Lung microvascular endothelial cell (primary cell): ENCODE measurements at places on chromosomes 4 and X.
A peak's percentile ranks its signal among the peaks of the same experiment; 100 is the strongest.

DNA sequence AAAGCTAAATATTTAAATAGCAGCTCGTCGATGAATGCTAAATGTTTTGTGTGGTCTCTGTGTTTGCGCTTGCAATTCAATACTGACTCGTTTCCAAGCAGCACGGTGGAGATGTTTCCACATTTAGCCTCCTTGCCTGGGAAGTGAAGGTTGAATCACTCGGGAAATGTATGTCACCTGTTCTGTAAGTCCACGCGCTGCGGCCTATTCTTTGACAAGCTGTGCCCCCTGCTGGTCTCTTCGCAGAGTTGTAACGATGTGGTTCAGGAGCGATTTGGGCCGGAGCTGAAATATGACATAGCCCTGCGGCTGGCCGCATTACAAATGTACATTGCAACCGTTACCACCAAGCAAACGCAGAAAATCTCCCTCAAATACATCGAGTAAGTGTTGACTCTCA, 89.6 kb upstream of the PRPS2 start:
- DNase-seq, result peak; percentile 61

- DNase-seq, result peak; percentile 91
These were observed 48.5 kb downstream of the PRPS1 start for GRCh38 chrX:107676559-107677378.

GRCh38 chrX:2409796-2410195, 91.0 kb downstream of the DHRSX start:
- no peak for DNase-seq

DNA sequence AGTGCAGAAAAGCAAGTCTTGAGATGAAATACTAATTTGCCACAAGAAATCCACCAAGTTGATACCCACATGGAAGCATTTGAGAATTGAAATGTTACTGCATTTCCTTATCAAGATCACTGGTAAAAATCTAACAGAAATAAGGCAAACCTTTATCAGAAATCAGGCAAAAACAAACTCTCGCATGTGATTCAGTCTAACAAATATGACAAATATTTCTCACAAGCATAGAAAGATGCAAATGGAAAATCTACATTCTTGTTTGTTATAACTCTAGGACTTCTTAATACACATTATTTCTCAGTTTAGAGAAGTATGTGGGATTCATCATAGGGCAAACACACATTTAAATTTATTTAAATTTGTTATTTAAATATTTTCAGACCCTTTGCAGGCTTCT, 52.9 kb downstream of the TXK start:
- DNase-seq, result no peak

DNA sequence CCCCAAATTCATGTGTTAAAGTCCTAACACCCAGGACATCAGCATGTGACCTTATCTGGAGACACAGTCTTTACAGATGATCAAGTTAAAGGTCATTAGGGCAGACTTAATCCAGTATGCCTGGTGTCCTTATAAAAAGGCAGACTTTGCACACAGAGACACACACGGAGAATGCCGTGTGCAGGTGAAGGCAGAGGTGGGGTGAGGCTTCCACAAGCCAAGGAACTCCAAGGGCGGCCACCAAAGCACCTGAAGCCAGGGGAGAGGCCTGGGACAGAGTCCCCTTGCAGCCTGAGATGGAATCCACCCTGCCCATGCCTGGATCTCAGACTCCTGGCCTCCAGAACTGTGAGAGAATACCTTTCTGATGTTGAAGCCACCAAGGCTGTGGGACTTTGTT, 26.1 kb upstream of the SORCS2 start:
- no peak for DNase-seq

GRCh38 chrX:116317409-116317808, 119.0 kb upstream of the SLC6A14 start:
- no peak for DNase-seq

DNA sequence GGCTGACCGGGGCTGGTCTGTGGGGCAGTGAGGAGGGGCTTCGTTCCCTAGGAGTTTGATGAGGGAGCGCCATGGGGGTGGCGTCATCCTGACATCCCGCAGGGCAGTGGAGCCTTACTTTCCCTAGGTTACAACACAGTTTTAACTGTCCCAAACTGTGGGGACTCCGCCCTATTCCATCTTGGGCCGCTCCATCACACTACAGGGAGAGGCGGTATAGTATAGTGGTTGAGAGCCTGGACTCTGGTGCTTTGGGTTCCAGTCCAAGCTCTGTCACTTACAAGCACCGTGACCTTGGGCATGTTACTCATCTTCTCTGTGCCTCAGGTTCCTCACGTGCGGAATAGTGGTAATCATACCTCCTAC, 44.2 kb downstream of the ZNF185 start:
- no peak for DNase-seq

- no peak for DNase-seq
These were observed 8.1 kb downstream of the DHRSX start for GRCh38 chrX:2492531-2493218.

GRCh38 chrX:110915570-110915969, 120.0 kb upstream of the CHRDL1 start:
- no peak for DNase-seq

DNA sequence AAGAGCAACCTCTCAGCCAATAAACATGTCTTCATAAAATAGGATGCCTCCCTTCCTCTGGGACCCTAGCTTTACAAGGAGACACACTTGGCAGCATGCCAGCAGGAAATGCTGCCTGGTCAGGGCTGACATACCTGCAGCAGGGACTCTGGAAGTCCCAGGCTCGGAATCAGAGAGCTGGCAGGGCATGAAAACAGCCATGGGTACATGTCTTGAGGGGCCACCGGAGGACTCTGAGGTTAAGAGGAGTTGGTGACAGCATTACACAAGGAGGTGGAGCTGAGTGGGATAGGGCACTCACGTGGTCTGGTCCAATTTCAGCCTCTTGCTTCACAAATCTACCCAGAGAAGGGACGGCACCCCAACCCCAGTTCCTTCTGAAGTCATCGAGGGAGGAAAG, 15.7 kb downstream of the MSX1 start:
- no peak for DNase-seq

GRCh38 chr4:81106150-81106549, 75.6 kb downstream of the BMP3 start:
- no peak for DNase-seq

GRCh38 chr4:78650106-78651024, 98.8 kb downstream of the ANXA3 start:
- peak; percentile 20 for DNase-seq

DNA sequence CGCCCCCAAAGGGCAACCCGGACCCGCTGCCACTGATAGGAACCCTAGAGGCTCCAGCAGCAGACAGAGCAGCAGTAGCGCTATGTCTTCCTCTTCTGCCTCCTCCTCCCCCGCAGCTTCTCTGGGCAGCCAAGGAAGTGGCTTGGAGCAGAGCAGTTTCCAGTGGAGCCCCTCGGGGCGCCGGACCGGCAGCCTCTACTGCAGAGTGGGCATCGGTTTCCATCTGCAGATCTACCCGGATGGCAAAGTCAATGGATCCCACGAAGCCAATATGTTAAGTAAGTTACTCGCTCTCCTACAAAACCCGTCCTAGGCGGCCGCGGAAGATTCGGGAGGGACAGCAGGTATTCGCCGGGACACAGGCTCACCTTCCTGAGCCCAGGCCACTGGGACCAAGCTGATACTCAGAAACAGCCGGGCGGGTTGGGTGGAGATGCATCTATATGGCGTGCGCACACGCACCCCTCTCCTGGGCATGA, 477 bp downstream of the FGF5 start:
- no peak for DNase-seq

DNA sequence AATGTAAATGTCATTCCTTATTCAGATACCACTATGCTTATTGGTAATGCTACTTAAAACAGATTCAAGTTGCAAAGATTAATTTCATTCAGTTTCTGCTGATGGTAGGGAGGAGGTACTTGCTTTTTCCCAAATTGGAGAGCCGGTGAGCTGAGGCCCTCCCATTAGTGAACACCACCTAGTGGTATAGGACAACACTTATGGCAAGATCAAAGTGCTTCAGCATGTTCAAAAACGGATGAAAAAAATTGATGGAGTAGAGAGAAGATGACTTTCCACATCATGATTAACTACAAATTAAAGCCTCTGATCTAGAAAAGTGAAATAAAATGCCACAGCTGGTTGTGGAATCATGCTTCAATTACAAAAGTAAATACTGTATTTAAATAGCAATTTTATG, 112.9 kb downstream of the MBNL3 start:
- DNase-seq, result peak; percentile 0

GRCh38 chrX:153646620-153647373, at the start of gene DUSP9:
DUSP9 (plus strand) TSS chrX:153647203; CDS start chrX:153647954, 751 bp downstream.
- peak; percentile 22 for DNase-seq

DNA sequence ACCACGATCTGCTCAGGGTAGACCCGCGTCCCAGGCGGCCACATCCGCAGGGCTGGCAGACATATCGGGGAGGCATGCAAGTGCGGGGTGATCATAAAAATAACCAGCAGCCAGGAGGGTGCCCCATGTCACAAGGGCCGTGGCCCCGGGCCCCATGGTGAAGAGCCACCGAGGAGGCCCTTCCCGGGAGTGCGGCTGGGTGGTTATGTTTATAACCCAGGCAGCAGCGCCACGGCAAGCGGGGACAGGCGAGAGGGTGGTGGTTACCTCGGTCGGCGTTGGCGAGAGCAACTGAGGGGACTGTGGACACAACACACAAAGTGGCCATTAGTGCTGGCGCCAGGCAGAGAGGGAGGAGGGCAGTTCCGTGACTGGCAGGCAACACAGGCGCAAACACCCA, 92.7 kb upstream of the AFAP1 start:
- DNase-seq, result no peak

DNA sequence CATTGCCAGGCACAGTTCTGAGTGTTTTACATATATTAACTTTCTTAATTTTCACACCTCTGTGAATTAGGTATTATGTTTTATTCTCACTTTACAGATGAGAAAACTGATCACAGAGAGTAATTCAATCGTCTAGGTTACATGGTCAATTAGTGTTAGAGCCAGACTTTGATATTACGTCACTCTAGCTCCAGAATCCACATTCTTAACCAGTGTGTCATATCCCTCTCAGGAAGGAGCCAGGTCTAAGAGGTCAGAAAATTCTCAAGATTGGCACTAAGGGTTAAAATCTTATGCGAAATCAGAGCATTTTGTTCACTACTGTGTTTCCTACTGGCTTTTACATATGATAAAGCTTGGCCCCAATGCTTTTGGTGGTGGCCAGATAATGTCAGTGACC, 7.4 kb downstream of the DMP1 start:
- peak; percentile 89 for DNase-seq

DNA sequence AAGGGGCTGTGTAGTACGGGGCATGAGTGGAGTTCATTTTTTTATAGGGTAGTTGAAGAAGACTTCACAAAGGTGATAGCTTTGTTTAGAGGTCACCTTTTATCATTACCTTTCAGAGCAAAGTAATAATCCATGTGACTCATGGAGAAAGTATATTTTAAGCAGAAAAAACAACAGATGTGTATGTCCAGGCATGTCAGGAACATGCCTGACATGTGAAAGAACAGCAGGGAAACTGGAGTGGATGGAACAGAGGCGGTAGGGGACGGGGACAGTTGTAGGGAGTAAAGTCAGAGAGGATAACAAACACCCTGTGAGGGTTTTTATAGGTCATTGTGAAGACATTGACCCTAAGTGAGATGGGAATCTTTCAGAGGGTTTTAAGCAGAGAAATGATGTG, 107.6 kb downstream of the USP9X start:
- DNase-seq, result no peak

DNA sequence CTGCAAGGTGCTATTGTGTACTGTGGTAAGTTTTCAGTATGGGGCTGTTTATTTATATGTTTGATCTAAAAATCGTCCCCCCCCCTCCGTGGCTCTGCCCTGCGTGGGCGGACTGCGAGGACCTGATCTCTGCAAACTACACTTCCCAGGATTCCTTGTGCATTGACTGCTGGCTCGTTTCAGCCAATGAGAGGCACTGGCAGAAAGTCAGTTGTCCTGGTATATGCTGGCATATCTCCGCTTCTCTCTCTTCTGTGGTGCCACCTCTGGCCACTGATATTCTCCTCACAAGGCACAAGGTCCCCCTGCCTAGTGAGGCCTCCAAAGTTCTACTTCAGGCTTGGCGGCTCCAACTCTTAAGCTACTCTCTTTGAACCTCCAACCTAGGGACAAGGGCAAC, 168.8 kb upstream of the ZFP42 start:
- no peak for DNase-seq

DNA sequence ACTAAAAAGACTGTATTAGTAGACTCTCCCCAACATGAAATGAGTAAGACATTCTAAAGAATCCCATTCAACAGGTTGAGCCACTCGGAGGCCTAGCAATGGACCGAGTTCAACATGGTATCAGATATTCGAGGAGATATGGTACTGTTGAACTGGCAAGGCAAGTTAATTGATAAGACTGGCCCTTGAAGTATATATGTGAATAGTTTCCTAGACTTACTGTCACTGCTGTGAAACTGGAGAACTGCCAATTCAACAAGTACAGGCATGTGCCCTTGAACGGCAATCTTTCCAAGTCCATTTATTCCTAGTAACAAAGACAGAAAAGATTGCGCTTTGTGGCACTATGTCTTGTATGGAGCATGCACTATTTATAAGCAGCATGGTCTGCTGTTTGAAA, 24.4 kb downstream of the FAT1 start:
- DNase-seq, result no peak

GRCh38 chr4:151569650-151570049, 160.7 kb downstream of the FHIP1A start:
- no peak for DNase-seq

DNA sequence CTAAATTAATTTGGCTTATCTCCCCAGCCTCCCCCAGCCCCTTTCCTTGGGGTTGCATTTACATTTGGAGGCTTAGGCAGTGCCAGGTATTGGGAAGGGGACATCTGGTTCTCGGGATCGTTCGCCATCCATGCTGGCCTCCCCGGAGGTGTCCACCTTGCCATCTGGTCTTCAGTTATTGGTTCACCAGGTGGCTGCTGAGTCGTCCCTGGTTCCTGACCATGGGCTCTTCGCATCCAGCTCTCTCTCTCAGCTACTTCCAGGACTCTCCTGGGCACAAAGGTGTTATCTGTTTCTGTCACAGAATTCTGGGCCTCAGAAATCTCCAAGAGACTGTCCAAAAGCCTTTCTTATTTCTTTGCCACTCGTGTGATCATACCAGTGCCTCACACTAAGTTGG, 75.4 kb upstream of the SCOC start:
- no peak for DNase-seq

GRCh38 chr4:92399032-92399431, 95.3 kb downstream of the GRID2 start:
- DNase-seq, result no peak

DNA sequence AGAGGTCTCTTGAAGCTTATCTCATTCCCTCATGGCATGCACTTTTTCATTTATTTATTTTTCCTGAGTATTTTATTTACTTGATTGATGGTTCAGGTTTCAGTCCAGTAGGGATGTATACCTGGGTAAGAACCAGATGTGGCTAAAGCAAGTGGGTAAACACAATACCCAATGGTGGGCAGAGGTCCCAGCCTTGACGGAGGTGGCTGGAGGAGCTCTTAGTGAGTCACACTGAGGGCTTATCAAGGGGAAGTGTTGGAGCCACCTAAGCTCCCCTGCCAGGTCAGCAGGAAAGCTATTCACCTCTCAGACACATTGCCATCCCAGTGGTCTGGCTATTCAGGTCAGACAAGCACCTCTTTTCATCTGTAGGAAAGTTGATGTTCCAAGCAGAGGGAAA, 236.2 kb upstream of the MAGEB16 start:
- DNase-seq, result no peak

- DNase-seq, result no peak
These were observed 29.7 kb upstream of the WFS1 start for GRCh38 chr4:6239968-6240367.
